ENCODE measurements at places on chromosomes 5 and 9.

DNA sequence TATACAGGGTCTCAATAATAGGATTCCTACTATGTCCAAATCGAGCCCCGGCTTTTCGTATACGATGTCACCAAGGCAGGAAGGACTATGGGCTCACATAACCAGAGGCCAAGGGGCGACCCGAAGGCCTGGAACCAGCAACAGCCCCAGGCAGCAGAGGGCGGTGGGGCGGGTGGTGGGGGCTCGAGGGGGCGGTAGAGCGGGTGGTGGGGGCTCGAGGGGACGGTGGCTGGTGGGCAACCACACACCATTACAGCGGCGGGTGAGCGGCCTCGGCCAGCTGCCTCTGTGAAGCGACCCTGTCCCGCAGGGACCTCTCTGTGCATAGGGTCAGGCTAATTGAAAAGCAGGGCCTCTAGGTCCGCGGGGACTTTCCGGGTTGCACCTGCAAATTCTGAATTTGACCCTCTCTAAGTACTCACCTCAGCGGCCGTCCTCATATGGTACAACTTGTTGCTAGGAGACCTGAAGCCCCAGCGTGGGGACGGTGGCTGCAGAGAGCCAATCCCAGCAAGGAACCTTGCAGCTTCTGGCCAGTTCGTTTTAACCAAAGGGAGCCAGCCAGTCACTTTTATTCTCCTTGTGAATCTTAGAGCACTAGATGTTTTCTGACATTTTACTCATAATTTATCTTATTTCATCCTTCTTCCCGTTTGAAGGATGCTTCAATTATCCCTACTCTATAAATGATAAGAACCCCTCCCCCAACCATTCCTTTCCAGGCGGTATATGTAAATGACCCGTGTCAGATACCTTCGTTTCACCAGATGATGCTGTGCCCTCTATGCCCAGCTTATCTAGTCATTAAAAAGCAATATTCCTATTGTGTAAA, at the start of gene NME5:
TSS of gene NME5 (minus strand) at position 480 of the 832 bp plus-strand sequence. CDS start 648 bp downstream, outside the sequence.
- DNase-seq = no peak

DNA sequence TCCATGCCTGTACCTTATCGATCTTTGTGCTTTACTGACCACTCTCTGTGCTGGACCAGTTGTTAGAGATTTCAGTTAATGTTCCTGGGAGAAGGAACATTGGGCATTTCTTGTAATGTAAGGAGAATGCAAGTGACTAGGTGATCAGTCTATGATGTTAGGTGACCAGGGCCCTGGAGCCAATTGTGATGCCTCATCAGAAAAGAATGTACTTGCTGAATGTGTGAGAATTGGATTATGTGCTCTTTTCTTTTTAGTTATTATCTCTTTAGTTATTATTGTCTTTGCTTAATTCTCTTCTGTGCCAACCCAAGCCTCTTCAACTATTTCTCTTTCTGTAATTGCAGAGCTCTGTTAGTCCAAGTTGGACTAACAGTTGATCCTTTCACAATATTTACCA, 92.9 kb downstream of the LRRC70 start:
- no peak for DNase-seq

- DNase-seq = no peak
These were observed 1.3 kb upstream of the ANKRD18A start for GRCh38 chr9:38621434-38622287.

- DNase-seq = no peak
These were observed 115.4 kb upstream of the SLC44A1 start for GRCh38 chr9:105128908-105129600.

- no peak for DNase-seq
These were observed 1.1 kb downstream of the CFAP90 start for GRCh38 chr5:7849681-7850394.

DNA sequence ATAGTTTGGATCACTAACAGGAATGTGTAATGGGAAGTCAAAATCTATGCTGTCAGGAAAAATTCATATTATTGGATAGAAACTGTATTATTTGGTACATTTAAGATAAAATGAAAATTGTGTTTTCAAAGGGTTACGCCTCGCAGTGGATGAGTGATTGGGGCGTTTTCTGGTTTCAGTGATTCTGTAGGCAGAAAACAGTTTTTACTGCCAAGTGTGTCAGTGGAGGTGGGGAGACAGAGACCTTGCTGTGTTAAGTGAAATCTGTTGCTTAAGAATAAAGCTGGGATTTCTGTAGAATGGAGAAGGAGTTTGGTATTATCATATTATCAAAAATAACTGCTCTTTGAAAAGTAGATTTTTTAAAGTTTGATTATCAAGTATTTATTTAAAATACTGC, 69.7 kb downstream of the GHR start:
- no peak for DNase-seq

GRCh38 chr5:109307951-109308350, 101.8 kb downstream of the PJA2 start:
- no peak for DNase-seq

Data from fibroblast of skin of left biceps (primary cell).